ENCODE measurements at places on chromosomes 12 and 14.

DNA sequence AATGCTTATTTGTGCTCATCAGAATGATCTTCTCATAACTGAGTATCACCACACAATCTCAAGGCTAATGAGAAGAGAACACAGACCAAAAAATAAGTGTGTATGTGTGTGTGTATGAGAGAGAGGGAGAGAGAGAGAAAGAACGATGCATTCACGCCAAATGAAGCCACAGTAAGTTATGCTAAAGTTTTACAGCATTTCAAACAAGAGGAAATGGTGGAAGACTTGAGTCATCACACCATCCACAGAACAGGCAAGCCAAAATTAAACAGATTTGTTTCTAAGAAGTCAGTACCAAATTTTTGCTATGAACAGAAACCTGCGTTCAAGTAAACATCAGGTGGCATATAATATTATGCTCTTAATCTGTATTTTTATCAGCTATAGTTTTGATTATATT is 141.2 kb downstream of the MED13L start:
- no peak for DNase-seq

GRCh38 chr14:97878206-97878605 is 1081.0 kb downstream of the VRK1 start:
- DNase-seq: no peak

GRCh38 chr14:73879027-73879426 is 7.6 kb upstream of the ZNF410 start:
- no peak for DNase-seq

DNA sequence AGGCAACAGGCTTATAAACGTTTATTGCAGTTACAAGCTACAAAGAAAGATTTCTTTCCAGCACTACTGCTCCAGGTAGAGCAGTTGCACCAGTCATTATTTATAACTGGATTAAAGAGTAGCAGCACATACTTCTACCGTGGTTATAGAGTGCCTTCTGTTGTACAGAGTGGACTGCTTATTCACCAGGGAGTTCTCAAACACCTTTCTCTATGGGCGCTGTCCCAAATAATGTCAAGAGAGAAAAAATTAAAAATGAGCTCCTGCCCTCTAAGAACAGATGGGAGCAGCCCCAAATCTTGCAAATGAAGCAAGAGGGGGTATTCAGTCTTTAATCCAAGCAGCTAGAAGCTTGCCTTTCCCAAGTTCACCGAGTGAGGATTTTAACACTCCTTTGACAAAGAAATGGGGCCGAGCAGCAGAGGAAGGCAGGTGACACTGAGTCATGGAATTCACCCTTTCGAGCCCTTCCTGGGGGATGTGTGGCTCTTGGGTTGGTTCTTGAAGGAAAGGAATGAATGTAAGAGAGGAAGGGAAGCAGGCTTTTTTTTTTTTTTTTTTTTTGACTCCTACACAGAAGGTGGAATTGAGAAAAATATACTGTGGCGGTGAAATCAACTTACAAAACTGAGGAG is 181.2 kb downstream of the PRKCH start:
- DNase-seq: no peak

GRCh38 chr12:69484428-69484827 is 14.2 kb downstream of the FRS2 start:
- no peak for DNase-seq

DNA sequence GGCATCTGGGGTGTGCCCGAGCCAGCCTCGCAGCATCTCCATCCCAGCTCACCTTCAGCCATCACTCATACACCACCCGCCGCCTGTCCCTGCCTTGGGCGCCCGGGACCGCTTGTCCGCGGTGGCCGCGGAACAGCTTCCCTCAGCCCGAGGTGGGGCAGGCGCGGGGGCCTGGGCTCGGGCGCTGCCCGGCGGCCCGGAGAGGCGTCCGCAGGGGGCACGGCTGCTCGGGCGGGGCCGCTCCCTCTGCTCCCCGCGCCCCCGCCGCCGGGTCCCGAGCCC is 430 bp downstream of the SLC41A2 start:
- peak; percentile 25 for DNase-seq

DNA sequence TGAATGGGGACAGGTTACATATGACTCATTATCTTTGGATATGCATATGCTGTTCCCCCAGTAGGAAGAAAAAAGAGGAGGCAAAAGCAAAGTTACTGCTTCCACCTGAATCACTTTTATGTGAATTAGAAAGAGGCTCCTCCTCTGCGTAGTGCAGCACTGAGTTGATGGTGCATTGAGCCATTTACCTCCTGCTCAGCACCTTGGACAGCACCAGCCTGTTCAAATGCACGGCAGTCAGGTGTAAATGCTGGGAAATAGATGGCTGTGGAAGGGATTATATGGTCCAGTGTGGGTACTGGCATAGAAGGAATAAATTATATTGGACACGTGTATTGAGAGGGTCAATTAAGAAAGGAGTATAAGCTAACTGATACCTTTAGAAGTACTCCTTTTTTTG is 541.9 kb upstream of the SEL1L start:
- DNase-seq: no peak

DNA sequence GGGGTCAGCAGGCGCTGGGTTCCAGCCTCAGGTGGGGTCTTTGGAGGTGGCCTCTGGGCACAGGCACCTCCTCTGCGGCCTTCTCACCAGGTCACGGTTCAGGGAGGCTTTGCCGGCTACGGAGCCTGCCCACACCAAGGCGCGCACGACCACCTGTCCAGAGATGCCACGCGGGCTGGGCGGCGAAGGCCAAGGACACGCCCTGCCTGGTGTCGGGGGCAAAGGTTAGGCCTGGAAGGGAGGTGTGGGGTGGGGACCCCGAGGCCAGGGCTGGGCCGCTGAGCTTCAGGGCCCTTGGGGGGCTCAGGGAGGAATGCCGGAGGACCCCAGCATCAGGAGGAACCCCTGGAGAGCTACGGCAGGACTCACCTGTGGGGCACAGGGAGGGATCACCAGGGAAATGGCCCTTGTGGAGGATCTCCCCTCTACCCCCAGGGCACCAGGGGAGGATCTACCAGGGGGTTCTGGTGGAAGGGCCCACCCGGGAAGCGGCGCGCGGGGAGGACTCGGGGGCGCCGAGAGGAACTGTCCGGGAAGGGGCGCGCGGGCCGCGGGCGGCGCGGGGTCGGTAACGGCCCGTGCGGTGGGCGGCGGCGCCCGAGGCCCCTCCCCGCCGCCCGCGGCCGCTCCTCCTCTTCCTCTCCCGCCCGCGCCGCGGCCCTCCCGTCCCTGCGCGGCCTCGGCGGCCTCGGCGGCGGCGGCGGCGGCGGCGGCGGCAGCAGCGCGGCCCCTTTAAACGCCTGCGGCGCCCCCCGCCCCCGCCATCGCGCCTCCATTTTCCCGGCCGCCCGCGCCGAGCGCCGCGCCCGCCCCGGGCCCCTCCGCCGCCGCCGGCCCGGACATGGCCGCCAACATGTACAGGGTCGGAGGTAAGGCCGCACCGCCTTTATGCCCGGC is at the start of gene MTA1:
Gene MTA1 (plus strand): TSS at position 633 of the 897 bp plus-strand sequence. CDS start 209 bp downstream, at position 842.
- DNase-seq: peak; percentile 26

DNA sequence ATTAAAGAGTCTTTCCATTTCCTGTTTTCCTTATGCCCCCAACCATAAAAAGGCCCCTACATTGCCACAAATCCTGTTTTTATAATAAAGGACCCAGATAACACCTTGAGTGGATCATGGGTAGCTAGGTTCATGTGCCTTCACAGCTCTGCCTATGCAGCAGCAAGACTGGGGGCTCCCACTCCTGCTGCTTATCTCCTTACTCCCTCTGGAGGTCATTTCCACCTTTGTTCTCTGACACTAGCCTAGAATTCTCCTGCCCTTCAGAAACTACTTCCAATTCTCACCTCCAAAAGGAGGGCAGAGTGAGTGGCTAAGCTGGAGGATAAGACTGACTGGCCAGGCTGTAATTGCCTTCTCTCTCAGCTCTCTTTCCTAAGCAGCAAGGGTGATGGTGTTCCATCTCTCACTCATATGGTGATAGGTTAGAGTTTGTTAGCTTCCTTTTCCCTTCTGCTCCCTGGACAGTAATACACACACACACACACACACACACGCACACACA is 20.0 kb upstream of the STAC3 start:
- no peak for DNase-seq

DNA sequence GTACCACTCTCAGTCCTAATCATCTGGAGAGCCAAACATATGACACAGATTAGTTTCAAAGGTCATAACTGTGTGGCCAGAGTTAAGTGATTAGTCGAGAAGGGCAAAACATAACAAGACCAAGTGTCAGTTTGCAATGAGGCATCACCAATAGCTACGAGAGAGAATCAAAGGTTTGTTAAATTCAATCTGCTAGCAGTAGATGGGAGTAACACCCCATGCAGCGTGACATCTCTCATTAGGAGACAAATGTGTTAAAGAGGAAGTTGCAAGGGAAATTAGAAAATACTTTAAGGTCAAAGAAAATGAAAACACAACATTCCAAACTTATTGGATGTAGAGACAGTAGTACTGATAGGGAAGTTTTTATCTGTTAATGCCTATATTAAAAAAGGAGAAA is 135.7 kb upstream of the SYT10 start:
- DNase-seq: no peak

All from activated CD4-positive, alpha-beta T cell treated with anti-CD3 and anti-CD28 coated beads, Interleukin-2, amount 50 U/mL, for 4 hours (primary cell).